ENCODE measurements at places on chromosomes 5 and 9.

DNA sequence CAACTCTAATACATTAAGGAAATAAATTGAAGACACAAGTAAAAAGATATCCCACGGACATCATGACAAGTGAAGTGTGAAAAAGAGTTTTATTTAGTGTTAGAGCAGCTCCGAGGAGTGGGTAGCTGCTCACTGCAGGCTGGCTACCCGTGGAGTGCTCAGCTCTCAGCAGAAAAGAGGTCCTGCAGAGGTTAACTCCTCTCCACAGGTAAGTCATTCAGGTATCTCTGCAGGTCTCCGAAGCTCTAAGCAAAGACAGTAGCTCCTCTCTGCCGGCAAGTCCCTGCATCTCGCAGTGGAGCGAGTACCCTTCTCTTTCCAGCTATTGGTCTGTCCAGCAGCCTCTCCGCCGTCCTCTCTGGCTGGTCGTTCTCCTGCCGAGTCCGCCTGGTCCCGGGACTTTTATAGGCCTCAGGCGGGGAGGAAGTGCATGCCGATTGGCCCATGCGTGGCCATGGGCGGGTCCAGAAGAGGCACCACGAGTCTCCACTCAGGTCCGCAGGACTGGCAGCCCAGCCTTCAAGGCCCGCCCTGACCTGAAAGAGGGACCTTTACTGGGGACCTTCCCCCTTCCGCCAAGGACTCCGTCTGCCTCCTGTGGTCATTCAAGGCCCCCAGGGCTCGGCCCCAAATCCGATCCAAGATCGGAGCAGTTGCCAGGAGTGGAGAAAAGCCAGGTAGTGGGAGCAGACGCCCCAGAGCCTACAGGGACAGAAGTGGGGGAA, 29.9 kb downstream of the BTNL9 start:
- DNase-seq, result no peak

DNA sequence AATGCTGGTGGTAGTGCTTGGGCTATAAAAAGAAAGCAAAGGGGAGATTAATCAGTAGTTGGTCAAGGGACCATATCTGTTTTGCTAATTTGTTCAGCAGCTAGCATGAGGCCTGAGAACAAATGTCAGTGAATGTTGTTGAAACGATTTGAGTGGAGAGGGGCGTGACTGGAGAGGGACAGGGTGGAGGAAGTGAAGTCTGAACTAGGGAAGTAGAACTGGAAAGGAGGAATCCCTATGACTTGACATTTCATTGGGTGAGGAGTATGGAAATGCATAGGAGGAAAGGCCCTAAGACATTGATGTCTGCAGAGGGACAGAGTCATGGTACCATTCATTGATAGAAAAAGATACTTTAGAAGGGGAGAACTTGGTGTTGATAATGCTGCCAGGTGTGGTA, 19.7 kb downstream of the TLE4 start:
- no peak for DNase-seq

DNA sequence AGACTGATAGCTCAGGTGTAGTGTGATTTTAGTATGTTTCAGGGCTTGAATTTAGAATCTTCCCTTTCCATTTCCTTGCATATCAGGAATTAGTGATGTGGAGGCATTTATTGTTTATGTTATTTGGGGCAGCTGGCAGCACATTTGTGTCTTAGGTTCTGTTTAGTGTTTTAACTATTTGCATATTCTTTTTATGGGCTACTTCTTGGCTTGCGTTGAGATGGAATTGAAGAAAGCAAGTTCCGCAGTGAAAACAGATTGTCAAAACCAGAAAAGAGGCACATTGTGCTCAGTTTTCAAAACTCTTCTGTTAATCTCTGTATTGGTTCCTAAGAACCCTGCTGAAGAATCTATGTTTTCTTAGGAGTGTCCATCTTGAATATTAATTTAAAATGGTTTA, 80.3 kb downstream of the ZSWIM6 start:
- no peak for DNase-seq

DNA sequence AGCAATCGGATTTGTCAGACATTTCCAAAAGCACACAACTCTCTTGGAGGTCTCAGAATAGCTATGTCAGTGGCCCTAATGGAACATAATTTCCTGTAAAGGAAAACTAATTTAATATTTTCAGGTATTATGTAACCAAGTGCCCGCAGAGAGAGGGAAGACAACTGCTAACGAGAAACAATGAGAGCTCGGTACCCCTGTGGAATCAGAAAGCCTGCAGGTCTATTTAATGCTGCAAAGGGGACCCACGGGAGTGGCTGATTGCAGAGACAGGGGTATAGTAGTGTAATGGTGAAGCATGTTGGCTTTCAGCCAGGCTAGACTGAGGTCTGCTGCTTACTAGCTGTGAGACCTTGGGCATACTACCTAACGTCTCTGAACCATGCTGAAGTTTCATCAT, 508.1 kb upstream of the BRINP1 start:
- DNase-seq, result no peak

- DNase-seq, result no peak
Measured at GRCh38 chr5:57601996-57602395, 119.4 kb upstream of the ACTBL2 start.

DNA sequence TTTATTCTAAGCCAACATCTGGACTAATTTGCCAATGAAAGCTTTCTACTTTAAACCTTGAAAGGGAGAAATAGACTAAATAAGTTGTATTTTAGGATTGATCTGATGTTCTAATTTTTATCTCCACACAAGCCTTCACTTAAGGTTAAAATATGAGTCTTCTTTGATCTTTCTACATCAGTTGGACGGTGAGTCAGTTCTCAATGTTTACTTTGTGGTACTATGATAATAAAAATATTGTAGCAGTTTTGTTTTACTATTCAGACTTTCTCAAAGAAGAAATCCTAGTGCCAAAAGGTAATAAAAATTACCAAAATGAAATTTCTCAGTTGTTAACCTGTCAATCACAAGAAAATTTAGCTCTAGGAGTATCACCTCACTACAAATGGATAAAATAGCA, 203.5 kb upstream of the RGMB start:
- no peak for DNase-seq

DNA sequence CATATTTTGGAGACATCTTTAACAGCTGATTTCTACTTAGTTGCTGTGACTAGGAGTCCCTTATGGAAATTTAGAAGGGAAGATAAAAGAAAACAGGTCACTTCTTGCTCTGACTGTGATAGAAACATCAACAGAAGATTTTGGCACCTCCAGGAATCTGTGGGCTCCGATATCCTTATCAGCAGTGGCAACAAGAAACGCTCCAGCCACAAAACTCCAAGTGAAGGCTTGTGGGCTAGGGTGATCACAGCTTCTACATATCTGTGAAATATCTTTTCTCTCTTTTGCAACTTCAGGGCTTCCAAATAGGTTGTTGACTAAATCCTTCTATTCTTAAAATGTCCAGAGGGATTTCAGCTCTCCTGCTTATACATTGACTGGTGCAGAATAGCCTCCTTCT, 1625.5 kb upstream of the CDH6 start:
- no peak for DNase-seq

DNA sequence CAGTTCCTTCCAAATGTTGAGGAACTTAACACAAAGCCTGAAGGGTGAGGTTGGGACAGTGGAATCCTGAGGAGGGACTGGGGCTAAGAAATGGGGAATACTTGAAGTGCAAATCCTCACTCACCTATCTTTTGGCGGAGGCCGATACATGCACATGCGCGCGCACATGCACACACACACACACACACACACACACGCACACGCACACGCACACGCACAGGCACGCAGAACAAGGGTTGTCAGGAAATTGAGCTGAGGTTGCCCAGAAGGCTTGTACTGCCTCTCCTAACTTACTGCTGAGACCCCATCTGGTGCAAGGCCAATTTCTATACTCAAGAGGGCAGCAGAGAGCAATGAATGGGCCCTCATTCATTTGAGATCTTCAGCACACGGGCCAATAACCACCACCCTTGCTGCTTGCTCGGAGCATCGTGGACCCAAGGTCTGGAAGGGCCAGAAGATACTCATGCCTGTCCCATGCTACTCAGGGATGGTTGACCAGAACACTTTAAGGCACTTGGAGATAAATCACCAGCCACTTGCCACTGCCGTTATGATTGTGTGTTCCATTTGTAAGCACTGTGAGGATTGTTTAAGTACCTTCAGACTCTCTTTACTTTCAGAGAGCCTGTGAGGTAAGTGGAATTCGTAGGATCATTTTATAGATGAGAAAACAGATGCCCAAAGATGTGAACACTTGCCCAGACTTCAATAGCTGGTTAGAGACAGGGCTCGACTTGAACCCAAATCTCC, 21.5 kb downstream of the BTF3 start:
- no peak for DNase-seq

GRCh38 chr9:89048616-89049015, 57.3 kb downstream of the S1PR3 start:
- DNase-seq, result no peak

DNA sequence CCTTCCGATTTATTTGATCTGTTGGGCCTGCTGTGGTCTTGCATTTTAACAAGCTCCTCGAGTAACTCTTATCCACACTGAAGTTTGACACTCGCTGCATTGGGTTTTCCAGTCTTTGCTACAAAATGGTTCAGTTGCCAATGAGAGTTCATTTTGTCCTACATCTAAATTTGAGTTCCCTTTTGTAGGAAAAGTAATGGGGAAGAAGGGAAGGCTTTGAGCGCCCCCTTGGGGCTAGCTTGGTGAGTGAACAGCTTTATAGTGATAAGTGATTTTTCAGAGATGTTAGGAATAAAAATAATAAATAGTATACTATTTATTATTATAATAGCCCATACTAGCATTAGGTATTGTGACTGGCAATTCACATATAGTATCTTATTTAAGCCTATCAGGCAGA, 89.9 kb upstream of the GNAQ start:
- peak; percentile 73 for DNase-seq

GRCh38 chr9:89781838-89782540, 177.2 kb downstream of the GADD45G start:
- no peak for DNase-seq

GRCh38 chr9:105712773-105713172, 18.4 kb downstream of the TMEM38B start:
- no peak for DNase-seq

DNA sequence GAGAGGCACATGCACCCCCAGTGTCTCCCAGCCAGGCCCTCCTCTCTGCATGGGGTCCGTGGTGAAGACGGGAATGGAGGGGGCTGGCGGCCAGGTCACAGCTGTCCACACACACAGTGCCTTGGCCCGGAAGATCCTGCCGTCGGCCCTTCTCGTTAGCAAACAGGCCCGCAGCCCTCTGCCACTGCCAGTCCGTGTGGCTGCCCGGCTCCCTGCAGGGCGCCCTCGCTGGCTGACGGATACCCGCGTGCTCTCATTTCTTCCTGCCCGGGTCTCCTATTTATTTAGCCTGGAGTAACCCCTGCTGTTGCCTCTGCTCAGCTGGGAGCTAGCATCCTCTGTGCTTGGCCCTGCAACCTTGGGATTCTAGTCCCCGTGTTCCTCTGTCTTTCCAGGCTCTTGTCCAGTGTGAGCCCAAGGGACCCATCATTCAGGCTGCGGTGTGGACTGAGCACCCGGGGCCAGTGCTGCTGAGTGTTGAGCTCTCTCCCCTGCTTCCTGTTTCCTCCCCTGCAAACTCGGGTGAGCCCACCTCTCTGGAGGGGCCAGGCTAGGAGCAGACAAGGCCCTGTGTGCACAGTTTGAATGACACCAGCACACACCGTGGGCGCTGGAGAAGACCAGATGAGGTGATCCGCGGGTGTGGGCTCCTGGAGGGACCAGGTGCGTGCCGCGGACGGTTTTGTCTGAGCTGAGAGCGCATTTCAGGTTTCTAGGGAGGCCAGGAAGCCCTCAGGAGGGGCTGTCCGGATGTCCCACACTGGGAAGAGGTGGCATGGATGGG, 14.6 kb upstream of the RNU6ATAC start:
- peak; percentile 85 for DNase-seq

GRCh38 chr5:156036640-156037039, 290.3 kb upstream of the SGCD start:
- DNase-seq, result no peak

DNA sequence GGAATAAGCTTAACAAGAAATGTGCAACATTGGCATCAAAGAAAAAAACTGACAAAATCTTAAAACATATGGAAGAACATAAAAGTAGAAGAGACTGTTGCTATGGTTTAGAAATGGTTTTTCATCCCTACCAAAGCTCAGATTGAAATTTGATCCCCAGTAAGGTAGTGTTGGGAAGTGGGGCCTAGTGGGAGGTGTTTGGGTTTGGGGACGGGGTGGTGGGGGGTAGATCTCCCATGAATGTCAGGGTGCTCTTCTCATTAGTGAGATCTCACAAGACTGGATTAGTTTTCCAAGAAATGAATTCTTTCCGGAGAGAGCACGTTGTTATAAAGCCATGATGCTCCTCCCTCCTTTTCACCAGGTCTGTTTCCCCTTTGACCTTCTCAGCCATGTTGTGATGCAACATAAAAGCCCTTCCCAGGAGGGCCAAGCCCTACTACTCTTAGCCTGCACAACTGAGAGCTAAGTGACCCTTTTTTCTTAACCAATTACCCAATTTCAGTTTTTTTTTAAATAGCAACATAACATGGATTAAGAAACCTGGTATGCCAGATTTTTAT, 10.6 kb downstream of the TMEM167A start:
- DNase-seq, result no peak

DNA sequence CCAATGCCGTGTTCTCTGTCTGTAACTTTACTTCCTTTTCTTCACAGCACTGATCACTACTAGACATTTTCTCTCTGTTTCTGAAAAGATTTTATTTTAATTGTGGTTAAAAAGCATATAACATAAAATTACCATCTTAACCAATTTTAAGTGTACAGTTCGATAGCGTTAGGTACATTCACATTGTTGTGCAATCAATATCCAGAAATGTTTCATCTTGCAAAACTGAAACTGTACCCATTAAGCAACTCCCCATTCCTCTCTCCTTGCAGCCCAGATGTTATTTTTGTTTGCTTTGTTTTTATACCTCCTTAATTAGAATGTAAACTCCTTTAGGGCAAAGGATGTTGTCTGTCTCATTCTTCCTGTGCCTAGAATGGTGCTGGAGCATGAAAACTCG, 47.5 kb downstream of the COL27A1 start:
- no peak for DNase-seq

- no peak for DNase-seq
Measured at GRCh38 chr9:130368631-130369103, 76.1 kb upstream of the ASS1 start.

GRCh38 chr5:168356592-168356991, 65.1 kb downstream of the WWC1 start:
- no peak for DNase-seq

GRCh38 chr5:81948349-81948748, 23.5 kb upstream of the ATG10 start:
- no peak for DNase-seq

All from Right ventricle myocardium inferior (tissue), 1 donor.